ENCODE measurements at places on chromosomes 13 and 19.

DNA sequence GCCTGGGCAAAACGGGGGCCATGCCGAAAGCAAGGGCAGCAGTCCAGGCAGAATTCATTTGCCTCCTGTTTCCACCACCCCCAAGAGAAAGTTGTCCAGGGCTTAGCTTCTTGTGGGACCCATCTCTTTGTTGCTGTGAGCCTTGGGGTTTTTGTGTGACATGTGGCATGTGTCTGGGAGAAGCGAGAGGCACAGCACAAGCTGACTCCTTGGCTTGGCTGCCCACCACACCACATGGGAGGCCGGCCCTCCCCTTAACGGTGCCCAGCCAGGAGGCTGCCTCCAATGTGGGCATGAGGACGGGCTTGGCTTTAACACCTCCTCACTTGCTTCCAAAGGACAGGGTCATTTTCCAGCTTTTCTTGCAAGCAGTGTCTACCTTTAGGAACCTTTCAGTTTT lies 81.6 kb downstream of the ZNF536 start:
- DNase-seq: no peak

DNA sequence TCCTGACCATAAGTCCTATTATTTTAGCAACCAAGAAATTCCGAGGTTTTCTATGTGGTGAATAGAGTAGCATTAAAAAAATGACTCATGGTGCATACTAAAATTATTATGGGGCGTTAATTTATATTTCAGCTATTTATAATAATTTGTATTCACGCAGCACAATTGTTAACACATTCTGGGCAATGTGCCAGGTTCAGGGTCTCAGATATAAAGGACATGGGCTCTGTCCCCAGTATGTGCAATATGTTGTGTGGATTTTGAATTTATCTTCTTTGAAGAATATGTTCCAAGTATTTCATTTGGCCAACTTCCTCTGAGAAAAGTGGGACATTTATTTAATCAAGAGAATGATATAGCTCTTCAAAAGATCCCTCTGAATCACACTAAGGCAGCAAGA lies 1434.7 kb upstream of the PRR20A start:
- no peak for DNase-seq

- DNase-seq: no peak
Observed at GRCh38 chr13:95207769-95208366, 93.4 kb downstream of the ABCC4 start.

GRCh38 chr13:108283110-108283509 lies 13.6 kb downstream of the TNFSF13B start:
- DNase-seq: no peak

DNA sequence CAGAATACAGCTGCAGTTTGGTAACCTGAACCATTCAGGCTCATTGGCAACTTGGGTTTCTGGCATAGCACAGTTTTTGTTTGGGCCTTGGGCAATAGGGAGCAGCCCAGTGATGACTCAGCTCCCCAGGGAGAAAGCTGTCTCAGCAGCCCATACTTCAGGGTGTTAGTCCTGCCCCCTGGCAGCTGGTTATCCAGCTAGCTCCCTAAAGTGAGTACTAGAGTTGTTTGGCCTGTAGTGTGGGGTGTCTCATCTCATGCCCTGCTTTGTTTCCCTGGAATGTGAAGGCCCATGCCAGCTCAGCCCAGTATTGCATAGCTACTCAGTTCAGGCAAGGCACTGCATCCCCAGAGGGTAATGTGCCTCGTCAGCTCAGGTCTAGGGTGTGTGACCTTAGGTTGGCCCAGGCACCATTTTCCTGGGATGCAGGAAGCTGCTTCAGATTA lies 18.2 kb upstream of the ZNF543 start:
- DNase-seq: no peak

GRCh38 chr19:28498404-28498976 lies 714.5 kb downstream of the UQCRFS1 start:
- no peak for DNase-seq

GRCh38 chr13:64071352-64071751 lies 2655.7 kb upstream of the PCDH20 start:
- no peak for DNase-seq
